OCI-LY7 (cell line): ENCODE measurements at places on chromosomes 7 and 10. TPM values are rescaled to one million over a fixed set of nuclear protein-coding genes. Genes with fewer than 3 reads are reported as not detected.

GRCh38 chr10:129953119-129954051, 10.7 kb downstream of the EBF3 start:
- no peak for DNase-seq

The MOGAT3 gene
- total RNA-seq: not detected in 2 replicates

DNA sequence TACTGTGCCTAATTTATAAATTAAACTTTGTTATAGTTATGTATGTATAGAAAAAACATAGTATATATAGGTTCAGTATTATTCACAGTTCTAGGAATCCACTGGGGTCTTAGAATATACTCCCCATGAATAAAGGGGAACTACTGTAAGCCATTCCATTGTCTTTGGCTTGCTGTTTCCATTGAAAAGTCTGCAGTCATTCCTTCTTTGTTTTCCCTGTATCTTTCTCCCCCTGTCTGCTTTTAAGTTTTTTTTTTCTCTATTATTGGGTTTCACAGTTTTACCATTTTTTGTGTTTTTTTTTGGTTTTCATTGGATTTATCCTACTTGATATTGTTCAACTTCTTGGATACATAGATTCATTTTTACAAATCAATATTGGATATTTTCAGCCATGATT, 6.7 kb upstream of the PNLIP start:
- DNase-seq: no peak

The EVX1 gene
- total RNA-seq: not detected in 2 replicates

The ABCB4 gene
- total RNA-seq: 1.2 TPM in 2 replicates

DNA sequence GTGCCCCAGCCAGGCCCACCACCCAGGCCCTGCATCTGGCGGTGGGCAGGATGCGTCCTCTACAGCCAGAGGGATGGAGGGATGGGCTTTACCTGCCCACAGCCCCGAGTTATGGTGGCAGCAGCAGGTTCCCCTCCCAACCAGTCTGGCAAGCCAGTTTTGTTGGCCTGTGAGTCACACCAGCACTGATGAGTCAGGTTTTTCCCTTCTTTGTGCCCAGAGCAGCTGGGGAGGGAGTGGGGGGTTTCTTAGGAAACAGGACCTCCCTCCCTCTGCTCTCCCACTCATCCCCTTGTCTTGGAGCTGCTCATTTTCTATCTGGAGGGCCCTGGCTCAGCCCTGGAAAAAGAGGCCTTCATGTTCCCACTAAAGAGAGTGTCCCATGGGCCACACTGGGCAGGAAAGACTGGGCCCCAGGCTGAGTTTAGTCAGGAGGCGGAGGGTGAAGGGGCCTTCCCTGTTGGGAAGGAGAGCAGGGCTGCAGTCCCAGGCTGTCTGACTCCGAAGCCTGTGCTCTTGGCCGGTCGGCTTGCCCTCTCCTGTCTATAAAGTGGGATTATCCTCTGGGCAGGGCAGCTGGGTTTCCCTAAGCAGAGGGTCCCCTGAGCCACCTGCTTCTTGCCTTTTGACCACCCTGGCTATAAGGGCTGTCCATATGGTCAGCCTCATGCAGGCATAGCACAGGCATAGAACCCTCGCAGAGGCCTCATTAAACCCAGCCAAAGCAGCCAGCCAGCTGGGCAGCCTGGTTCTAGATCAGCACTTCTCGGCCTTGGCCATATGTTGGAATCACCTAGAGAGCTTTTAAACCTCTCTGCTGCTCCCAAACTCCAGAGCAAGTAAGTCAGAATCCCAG, 30.2 kb upstream of the ANKRD2 start:
- no peak for DNase-seq

- no peak for DNase-seq
Observed at GRCh38 chr10:52353960-52354394, 39.9 kb downstream of the DKK1 start.

The ASB10 gene
- not detected in 2 replicates for total RNA-seq

The RSU1 gene
- total RNA-seq: 31.1 and 34.8 TPM in 2 replicates

The RAB19 gene
- not detected in 2 replicates for total RNA-seq

DNA sequence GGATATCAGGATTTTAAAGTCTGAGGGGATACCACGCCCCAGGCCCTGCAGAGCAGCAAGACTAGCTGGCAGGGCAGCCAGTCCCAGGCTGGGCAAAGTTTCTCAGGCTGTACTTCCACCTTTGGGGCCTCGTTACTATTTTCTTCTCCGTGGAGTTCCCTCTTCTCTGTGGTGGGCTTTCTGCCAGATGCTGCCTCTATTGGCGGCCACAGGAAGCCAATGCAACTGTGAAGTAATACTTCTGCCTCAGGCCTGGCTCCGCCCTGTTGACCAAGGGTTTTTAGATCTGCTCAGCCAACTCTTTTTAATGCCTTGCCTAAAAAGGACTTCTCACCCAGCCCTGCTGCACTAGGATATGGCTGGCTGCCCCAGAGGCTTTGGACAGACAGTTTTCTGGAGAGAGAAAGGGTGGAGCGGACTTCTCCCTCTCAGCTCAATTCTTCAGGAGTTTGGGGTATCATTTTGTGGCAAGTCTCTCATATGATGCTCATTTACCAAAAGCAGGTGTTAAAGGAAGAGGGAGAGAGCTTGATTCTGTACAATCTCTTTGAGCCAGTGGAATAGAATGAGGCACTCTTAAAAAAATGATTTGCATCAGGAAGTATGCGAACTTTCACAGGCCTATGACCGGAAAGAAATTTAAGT, 67.4 kb downstream of the HHEX start:
- DNase-seq: peak; percentile 95

GRCh38 chr7:31058122-31058521, 6.0 kb downstream of the ADCYAP1R1 start:
- no peak for DNase-seq

DNA sequence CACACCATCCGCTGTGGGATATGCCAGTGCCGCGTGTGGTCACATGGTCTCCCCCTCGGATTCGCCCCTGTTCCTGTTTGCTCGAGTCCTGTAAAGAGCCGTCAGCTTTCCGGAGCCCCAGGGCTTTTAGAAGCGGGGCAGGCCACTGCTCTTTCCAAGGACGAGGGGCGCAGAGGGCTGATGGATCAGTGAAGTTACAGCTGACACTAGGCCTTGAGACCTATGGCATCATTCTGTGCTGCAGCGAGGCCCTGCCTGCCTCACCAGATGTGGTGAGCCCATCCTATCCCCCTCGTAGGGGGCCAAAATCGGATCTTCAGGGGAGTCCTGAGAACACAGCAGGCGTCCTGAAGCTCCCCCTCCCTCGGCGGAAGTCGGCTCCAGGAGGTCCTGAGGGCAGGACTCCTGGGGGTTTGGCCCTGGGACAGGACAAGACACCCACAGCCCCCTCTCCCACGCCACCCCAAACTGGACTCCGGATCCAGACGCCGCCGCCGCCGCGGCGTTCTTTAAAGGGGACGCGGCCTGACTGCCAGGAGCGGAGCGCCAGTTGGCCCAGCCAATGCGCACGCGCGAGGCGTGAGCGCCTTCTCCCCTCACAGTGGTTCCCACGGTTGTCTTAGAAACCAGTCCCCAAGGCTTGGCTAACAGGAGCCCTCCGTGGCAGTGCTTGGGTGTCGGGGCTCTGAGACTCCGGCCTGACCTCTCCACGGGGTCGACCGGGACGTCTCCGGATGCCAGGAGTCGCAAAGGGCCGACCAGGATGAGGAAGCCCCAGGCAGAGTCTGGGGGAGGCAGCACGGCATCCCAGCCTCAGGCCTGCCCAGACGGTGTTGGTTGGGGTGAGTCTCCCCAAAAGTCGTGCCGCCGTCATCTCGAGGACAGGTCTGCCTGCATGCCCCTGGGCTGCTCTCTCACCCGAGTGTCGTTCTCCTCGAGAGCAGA, 371.7 kb downstream of the ZNF716 start:
- DNase-seq: no peak
